ENCODE measurements at places on chromosomes 2 and 18.

GRCh38 chr2:69309351-69310110 lies 77.5 kb downstream of the GFPT1 start:
- no peak for DNase-seq

GRCh38 chr18:44715842-44716241 lies 35.2 kb downstream of the SETBP1 start:
- DNase-seq, result no peak

- DNase-seq, result no peak
Observed at GRCh38 chr2:114219456-114219855, 223.0 kb upstream of the DPP10 start.

DNA sequence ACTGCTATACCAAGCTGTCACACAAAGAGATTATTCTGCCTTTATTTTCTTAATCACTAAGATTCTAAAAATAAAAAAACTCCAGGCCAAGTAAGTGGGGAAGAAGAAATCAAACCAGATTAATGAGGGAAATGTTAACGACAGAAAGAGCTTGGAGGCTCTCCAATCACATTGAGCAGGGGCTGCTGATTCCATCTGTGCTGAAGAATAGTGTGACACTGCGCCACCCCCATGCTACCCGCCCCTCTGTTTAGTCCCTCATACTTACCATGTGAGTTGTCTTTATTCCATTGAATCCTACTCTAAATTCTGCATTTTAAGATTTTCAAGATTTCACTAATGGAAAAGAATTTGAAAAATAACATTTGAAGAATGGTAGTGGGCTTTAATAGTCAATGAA lies 998.0 kb upstream of the CDH2 start:
- no peak for DNase-seq

DNA sequence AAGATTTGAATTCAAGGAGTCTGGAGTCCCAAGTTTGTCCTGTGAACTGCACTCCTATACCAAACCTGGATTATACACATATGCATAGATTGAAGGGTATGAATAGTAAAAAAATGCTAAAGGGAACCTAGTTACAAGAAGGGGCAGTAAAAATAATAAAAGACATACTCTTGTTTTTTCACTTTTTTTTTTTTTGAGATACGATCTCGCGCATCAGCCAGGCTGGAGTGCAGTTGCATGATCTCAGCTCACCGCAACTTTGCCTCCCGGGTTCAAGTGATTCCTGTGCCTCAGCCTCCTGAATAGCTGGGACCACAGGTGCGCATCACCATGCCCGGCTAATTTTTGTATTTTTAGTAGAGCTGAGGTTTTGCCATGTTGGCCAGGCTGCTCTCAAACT lies 22.3 kb downstream of the KRTCAP3 start:
- no peak for DNase-seq

GRCh38 chr18:12076424-12077140 lies 17.1 kb upstream of the ANKRD62 start:
- no peak for DNase-seq

GRCh38 chr18:62242955-62243354 lies 55.9 kb downstream of the RELCH start:
- DNase-seq, result no peak

GRCh38 chr2:149204686-149205085 lies 125.7 kb upstream of the LYPD6 start:
- no peak for DNase-seq

DNA sequence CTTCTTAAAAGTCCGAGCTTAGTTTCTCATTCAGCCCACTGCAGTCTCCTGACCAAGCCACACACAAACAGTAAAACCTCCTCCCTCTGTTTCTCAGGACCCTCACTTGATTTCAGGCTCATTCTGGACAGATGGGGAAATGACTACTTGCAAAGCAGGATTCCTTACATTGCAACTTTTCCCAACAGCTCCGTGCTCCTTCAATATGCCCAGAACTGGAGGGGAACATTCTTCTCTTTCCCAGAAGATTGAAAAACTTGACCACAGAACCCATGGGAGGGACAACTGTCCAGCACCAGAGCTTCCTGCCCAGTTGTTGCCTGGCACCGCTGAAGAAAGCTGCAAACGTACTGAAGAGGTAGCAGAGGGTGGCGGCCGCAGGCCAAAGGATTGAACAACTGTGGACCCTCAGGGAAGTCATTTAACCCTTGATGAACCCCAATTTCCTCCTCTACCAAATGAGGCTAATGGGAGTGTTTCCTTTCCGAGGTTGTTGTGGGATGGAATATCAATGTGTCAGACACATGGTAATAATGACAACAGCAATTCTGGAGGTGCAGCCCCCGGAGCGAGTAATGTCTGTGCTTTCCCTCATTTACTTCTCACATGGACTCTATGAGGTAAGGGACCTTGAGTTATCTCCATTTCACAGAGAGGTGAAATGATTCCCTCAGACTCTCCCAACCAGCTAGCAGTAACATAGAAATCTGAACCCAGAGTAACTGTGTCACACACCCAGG lies 25.0 kb downstream of the BCL11A start:
- DNase-seq, result no peak

DNA sequence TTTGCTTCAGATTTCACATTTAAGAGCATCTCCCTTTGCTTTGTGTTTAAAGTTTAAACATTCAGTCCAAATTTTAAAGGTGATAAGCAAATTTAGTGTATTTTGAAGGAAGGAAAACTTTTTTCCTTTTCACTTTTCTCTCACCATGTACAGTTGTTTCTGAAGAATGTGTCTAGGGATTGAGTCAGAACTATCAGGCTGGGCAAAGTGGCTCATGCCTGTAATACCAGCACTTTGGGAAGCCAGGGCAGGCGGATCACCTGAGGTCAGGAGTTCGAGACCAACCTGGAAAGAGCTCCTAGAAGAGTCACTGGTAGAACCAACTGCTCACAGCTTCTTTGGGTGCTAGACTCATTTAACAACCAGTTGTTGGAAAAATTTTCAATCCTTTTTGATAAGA lies 327.0 kb upstream of the THUMPD2 start:
- DNase-seq, result no peak

- no peak for DNase-seq
Observed at GRCh38 chr18:44887227-44887631, 206.5 kb downstream of the SETBP1 start.

DNA sequence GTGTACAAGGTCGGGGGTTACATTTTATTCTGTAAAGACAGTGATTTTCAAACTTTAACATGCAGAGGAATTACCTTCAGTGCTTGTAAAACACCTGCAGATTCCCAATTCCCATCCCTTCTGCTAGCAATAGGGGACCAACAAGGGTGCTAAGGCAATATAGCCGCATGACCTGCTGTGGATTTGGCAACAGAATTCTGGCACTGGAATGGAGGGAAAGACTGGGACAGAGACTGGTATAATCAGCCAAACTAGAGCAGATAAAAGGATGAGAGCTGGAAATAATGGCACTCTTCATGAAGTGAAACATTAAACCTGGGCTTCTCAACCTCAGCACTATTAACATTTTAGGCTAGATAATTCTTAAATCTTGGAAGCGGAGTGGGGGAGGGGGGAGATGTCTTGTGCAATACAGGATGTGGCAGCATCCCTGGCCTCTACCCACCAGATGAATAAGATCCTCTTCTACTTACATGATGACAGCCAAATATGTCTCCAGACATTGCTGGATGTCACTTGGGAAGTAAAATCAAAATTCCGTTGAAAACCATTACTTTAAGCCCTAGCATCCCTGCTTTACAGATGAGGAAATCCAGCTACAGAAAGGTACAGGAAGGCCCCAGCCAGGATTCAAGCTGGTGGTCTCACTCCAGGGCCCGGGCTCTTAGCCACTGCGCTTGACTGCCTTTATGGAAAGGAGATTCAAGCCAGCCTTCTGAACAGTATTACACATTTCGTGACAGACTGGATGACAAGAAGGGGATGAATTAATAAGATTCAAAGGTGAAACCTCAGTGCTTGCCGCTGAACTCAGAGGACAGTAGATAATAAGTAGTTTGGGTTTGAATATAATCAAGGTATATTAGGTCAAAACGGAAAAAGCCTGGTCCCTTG lies 1.7 kb downstream of the EVA1A start:
- no peak for DNase-seq

GRCh38 chr2:157473581-157473980 lies 29.7 kb upstream of the CYTIP start:
- DNase-seq, result no peak

- no peak for DNase-seq
Observed at GRCh38 chr2:171533331-171533730, 11.1 kb downstream of the CYBRD1 start.

DNA sequence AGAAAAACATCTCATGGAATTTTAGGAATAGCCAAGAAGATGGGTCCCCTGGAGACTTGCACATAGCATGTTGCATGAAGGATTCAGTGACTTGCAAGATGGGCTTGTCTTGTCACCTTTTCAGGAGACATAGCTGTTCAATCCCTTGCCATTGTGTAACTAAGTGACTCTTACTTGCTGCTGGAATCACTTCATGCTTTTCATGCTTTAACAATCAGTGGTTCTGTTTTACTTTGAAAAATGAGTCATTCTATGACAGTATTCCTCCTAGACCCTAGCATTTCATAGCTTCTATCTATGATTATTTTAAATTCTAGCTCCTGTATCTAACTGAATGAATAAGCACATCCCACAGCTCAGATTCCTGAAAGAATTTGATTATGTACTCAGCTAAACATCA lies 2.8 kb downstream of the KYNU start:
- DNase-seq, result no peak

GRCh38 chr2:196592911-196593881 lies 46.3 kb upstream of the CCDC150 start:
- DNase-seq, result no peak

DNA sequence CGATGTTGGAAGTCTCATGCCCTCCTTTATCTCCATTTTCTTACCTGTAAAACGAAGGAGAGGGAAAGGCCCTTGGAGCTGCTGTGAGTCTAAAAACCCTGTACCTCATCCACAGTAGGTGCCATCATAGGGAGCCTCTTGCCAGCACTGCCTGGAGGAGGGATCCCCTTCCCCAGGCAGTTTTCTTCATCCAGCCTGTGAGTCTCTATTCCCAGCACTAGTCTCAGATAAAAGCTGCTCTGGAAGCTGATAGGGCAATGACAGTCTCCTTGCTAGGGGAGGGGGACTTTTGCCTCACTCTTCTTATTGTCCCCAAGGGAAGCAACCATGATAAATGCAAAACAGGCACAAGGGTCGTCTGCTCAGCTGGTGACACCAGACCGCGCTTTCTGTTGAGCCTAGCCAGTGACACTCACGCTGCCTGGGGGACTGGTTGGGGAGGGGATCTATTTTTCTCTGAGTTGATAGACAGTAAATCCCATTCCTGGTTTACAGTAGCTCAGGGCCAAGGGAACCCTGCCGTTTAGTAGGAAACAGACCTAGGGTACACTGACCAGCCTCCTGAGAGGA lies 139.5 kb upstream of the NABP1 start:
- no peak for DNase-seq

DNA sequence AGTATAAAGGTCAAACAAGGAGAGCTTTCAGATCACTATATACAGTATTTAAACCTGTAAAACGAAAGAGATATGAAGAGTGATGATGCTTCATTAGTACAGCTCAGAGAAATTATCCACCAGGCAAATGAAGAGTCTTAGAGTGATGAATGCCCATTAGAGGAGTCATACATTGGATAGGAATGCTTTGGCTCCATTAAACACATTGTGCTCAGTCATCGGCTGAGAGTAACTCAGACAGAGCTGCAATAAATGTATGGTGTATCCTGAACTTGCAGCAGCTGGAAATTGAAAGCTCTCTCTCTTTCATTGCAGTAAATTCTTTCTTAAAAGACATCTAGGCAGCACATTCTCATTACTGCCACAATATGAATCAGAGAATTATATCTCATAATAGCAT lies 340.8 kb upstream of the SPHKAP start:
- no peak for DNase-seq

DNA sequence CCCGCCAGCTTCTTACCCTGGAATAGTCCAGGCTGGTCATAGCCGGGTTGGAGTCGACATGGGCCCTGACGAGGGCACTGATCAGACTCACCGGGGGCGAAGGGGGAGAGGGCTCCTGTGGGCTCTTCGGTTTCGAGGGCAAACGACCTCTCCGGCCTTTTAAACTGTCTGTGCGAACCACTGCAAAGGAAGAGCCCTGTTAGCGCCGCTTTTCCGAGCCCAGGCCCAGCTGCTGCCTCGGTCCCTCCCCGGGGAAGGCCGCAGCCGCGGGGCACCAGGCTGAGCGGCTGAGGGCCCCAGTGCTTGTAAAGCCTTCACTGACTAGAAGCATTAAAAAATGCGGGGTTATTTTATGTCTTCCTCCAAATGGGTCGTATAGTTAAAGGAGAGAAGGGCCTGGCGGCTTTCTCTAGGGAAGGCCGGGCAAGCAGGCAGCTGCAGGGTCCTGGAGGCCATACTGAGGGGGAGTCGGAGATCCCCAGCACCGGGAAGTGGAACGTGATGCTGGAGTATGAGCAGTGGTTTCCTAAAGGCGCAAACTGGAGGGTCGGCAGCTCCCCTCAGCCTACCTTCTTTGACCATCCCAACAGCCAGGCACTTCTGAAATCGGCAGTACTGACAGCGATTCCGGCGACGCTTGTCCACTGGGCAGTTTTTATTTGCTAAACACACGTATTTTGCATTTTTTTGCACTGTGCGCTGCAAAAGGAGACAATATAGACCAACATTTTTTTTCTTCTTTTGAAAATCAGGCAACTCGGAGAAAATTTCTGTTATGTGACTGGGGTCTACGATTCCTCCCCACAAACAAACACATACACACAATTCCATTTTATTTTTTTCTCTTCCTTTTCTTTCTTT lies 4.5 kb downstream of the NR4A2 start:
- DNase-seq, result no peak

GRCh38 chr18:12991821-12992179 lies 638 bp downstream of the CEP192 start:
- no peak for DNase-seq

GRCh38 chr18:47775961-47776360 lies 154.5 kb downstream of the SMAD2 start:
- no peak for DNase-seq
